Spinal cord (tissue), 10 donors: ENCODE measurements at places on chromosomes 7 and 10. TPM values are rescaled to one million over a fixed set of nuclear protein-coding genes. Genes with fewer than 3 reads are reported as not detected.

The PRSS1 gene
- total RNA-seq = not detected

The FAM20C gene
- total RNA-seq = 17.1 TPM

The STEAP2 gene
- 16.3 TPM for total RNA-seq

The PFKFB3 gene
- 26.0 TPM for total RNA-seq

The CADPS2 gene
- 36.7 TPM for total RNA-seq

The CNNM1 gene
- total RNA-seq = 7.5 TPM

The SLC18A3 gene
- 5.2 TPM for total RNA-seq

The TNS3 gene
- 58.6 TPM for total RNA-seq

The ECHDC3 gene
- 5.9 TPM for total RNA-seq

The NEBL gene
- 103 TPM for total RNA-seq

The GIMAP7 gene
- 13.2 TPM for total RNA-seq

DNA sequence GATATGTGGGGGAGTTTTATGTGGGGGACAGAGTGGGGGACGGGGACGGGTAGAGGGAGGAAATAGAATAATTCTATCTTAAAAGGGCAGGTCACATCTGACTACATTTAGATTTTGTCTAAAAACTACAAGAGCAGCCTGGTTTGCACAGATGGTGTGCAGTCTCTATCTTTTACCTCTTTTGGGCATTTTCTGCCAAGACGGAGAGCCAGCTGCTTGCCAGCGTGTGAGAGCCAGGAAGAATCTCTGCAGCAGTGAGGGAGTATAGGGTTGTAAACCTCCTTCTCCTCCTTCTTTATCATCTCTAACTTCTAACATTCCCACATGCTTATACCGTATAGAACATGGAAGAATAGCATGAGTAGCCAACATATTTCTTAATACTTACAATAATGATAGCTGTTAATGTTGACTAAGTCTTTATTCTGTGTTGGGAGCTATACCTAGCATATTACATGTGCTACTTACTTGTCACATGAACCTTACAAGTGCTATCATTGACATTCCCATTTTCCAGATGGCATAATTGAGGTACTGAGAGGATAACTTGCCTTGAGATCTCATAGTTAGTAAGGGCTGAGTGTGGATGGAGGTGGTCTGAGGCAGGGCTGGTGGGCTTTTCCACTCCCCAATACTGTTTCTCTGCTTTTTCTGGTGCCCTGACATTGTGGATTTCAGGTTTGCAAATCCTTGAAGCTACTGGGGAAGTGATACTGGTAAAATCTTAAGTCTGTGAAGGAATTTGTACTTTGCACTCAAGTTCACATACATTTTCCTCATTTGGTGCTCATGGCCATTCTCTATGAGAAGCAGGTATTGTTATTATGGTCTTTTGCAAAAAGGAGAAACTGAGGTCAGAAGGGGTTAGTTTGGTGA lies 1.1 kb downstream of the ENTPD1 start:
- no peaks in the 10 kb centered on the region for H3K27me3 ChIP-seq
- DNase-seq = peak; percentile 63
- H3K36me3 ChIP-seq = no peaks in the 10 kb centered on the region

DNA sequence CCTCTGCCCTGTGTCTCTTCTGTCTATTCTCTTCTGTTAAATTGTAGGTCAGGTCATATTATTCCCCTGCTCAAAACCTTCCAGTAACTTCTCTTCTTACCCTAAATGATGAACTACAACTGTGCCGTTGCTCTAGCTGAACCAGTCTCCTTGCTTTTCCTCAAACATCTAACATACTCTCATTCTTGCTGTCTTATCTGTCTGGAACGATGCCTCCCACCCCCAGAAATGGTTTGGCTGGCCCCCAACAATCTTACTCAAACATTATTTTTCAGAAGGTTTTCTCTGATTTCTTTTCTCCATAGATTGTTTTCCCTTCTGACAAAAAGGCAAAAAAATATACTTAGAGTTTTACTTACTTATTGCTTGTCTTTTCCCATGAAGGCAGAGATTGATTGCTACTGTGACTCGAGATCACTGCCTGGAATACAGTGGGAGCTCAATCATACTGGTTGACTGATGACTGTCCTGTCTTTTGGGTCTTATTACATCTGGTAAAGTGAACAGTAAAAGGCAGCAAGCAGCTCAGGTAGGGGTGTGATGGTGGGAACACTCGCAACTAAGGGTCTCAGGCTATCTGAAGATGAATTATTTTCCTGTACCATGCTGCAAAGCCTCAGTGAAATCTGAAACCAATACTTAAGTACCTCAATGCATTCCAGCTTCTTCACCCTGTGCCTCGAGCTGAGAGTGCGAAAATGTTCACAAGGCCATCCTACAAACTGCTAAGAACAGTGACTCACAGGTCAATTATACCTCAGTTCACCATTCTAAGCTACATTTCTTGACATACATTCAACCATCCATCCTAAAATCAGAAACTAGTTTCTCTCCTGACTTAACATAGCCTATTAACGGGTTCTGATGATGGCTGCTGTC lies 67.6 kb downstream of the DNMBP start:
- no peak overlapping the region for H3K27ac ChIP-seq
- H3K27me3 ChIP-seq = no peaks in the 10 kb centered on the region
- H3K36me3 ChIP-seq = peaks cover 4% of the 10 kb centered on the region

GRCh38 chr7:2730846-2731770 lies 43.1 kb downstream of the AMZ1 start:
- no peak overlapping the region for H3K27ac ChIP-seq
- H3K27me3 ChIP-seq = no peaks in the 10 kb centered on the region
- peaks cover 31% of the 10 kb centered on the region for H3K36me3 ChIP-seq
- H3K4me3 ChIP-seq = no peak overlapping the region

- no peak for DNase-seq
- peaks cover 3% of the 10 kb centered on the region for H3K4me1 ChIP-seq
- H3K4me3 ChIP-seq = no peak overlapping the region
- no peak overlapping the region for H3K27ac ChIP-seq
Observed at GRCh38 chr10:22669163-22669711, 45.1 kb downstream of the PIP4K2A start.

GRCh38 chr10:113015201-113015600 lies 65.2 kb downstream of the TCF7L2 start:
- H3K4me1 ChIP-seq = peaks cover 24% of the 10 kb centered on the region
- no peaks in the 10 kb centered on the region for H3K36me3 ChIP-seq
- H3K27ac ChIP-seq = no peak overlapping the region
- no peak for DNase-seq

DNA sequence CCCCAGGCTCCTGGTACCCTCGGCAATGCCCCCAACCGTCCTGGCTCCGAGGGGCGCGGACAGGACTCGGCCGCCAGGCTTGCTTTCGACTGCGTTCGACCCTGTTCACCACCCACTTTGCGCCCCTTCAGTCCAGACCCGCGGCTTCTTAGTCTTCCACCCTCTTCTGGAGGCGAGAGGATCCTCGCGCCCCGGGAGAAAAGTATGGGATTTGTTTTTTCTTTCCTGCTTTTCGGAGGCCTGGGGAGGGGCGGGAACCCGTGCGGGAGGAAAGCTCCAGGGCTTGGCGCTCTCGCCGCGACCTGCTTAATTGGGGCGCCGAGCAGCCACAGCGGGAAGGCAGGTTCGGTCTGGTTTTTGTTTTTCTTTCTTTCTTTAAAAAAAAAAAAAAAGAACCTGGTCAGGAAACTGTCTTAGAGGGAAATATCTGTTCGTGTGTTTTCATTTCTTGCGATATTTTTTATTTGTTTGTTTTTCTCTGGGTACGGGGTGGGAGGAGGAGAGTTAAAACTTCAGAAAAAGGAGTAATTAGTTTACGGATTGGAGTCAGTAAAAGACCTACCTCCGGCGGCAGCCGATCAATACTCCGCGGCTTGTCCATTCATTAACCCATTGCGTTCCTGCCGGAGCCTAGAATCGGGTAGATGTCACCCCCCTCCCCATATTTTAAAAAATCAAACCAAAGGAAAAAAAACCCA lies 1.6 kb downstream of the EMX2 start:
- no peak for DNase-seq
- peak overlapping the region; percentile 6 for H3K4me3 ChIP-seq
- peaks cover 48% of the 10 kb centered on the region for H3K4me1 ChIP-seq
- H3K36me3 ChIP-seq = no peaks in the 10 kb centered on the region
- H3K27me3 ChIP-seq = peaks cover 100% of the 10 kb centered on the region

- H3K4me3 ChIP-seq = no peak overlapping the region
- H3K4me1 ChIP-seq = peaks cover 4% of the 10 kb centered on the region
- DNase-seq = no peak
- no peaks in the 10 kb centered on the region for H3K27me3 ChIP-seq
Observed at GRCh38 chr10:19491166-19491565, 325.1 kb upstream of the PLXDC2 start.

DNA sequence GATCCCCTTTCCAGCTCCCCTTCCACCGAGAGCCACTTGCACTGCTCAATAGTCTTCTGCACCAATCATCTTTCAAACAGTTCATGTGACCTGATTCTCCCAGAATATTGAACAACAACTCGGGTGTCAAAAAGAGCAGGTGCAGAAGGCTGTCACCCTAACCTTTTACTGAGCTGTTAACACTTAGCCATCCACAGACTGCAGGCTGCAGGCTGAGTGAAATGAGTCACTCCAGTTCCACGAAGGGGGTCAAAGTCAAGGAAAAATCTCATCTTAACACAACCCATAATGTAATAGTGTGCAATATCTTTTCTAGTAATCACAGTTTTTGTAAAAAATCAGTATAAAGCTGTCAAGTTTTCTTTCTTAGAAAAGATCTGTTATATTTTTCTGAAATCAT lies 63.1 kb downstream of the MTPAP start:
- no peak overlapping the region for H3K27ac ChIP-seq
- DNase-seq = no peak
- H3K27me3 ChIP-seq = no peaks in the 10 kb centered on the region
- no peak overlapping the region for H3K4me3 ChIP-seq
- no peaks in the 10 kb centered on the region for H3K4me1 ChIP-seq
- H3K36me3 ChIP-seq = no peaks in the 10 kb centered on the region

- H3K4me1 ChIP-seq = peaks cover 12% of the 10 kb centered on the region
- H3K27ac ChIP-seq = no peak overlapping the region
- H3K27me3 ChIP-seq = no peaks in the 10 kb centered on the region
- no peak for DNase-seq
- no peaks in the 10 kb centered on the region for H3K36me3 ChIP-seq
Observed at GRCh38 chr10:5668429-5668828, 2.0 kb upstream of the ASB13 start.

- peaks cover 7% of the 10 kb centered on the region for H3K36me3 ChIP-seq
- DNase-seq = no peak
- H3K27me3 ChIP-seq = no peaks in the 10 kb centered on the region
- H3K4me3 ChIP-seq = no peak overlapping the region
- H3K4me1 ChIP-seq = peaks cover 30% of the 10 kb centered on the region
Observed at GRCh38 chr7:130146693-130147405, 58.4 kb downstream of the TMEM209 start.

DNA sequence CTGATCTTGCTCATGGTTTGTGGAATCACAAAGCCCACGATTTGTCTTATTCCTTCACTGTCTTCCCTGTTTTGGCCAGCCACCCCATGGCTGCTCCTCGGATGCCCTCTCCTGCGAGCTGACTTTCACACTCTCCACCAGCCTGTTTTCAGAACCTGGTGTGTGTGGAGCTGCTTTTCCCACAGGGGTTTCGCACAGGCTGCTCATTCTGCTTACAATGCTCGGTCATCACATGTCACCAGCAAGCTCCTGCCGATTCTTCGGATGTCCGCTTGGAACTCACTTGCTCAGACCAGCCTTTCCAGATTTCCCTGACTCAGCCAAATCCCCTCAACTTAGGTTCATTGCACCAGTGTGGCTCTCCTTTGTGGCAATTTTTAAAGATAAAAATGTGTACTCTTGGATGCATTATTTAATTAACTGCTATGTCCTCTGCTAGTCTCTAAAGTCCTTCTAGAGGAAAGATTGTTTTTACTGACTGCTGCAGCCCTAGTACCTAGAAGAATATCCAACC lies 1018.6 kb upstream of the LRRTM3 start:
- no peak overlapping the region for H3K4me3 ChIP-seq
- H3K27me3 ChIP-seq = no peaks in the 10 kb centered on the region
- no peak overlapping the region for H3K27ac ChIP-seq
- H3K36me3 ChIP-seq = no peaks in the 10 kb centered on the region

- H3K4me3 ChIP-seq = no peak overlapping the region
- DNase-seq = no peak
- H3K27me3 ChIP-seq = no peaks in the 10 kb centered on the region
Observed at GRCh38 chr10:7329219-7329618, 81.6 kb downstream of the SFMBT2 start.

DNA sequence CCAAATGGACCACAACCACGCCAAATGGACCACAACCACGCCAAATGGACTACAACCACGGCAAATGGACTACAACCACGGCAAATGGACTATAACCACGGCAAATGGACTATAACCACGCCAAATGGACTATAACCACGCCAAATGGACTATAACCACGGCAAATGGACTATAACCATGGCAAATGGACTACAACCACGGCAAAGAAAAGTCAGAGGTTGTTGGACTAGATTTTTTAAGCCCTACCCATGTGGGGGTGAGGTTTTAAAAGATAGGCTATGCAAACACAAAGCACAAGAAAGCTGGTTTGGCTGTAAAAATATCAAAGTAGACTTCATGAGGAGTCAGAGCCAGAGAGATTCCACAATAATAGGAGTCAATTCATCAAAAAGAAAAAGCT lies 55.8 kb downstream of the NCAPG2 start:
- no peaks in the 10 kb centered on the region for H3K4me1 ChIP-seq
- H3K27me3 ChIP-seq = no peaks in the 10 kb centered on the region
- no peak for DNase-seq
- no peak overlapping the region for H3K27ac ChIP-seq
- H3K4me3 ChIP-seq = no peak overlapping the region
- H3K36me3 ChIP-seq = peaks cover 8% of the 10 kb centered on the region

GRCh38 chr7:10662491-10662890 lies 311.2 kb upstream of the PHF14 start:
- H3K4me1 ChIP-seq = no peaks in the 10 kb centered on the region
- H3K36me3 ChIP-seq = no peaks in the 10 kb centered on the region
- H3K27me3 ChIP-seq = no peaks in the 10 kb centered on the region
- H3K4me3 ChIP-seq = no peak overlapping the region

DNA sequence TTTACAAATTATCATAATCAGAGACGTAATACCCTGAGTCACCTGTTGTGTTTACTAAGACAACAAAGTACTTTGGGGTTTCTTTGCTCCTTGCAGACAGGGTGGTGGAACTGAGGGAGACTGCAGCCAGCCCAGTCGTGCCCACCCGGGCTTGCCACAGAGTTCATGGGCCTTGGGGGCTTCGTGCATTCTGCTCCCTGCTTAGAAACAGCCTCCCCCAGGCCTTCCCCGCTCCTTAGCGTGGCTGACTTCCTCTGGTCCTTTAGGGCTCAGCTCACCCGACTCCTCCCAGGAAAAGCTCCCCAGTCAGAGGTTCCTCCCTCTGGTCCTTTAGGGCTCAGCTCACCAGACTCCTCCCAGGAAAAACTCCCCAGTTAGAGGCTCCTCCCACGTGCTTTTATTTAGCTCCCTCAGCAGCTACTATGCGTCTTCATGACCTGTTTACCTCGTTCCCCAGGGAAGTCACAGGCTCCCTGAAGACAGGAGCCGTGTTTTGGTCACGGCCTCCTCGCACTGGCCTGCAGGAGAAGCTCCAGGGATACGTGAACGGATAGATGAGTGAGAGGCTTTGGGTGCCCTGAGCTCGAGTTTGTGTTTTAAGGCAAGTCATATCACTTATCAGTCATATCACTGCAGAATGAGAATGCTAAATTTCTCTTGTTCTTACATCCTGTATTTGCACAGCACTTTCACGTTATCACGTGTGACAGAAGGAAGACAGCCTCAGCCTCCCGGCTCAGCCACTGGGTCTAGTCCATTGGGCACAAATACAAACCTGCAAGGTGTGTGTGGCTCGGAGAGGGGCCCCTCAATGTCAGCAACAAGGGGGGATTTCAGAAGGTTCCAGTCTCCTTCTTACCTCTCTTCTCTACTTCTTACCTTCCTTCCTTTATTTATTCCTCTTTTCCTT lies 52.7 kb upstream of the VIPR2 start:
- H3K4me1 ChIP-seq = peaks cover 9% of the 10 kb centered on the region
- no peak overlapping the region for H3K27ac ChIP-seq
- no peaks in the 10 kb centered on the region for H3K36me3 ChIP-seq
- H3K27me3 ChIP-seq = no peaks in the 10 kb centered on the region

- peak overlapping the region; percentile 26 for H3K27ac ChIP-seq
- H3K27me3 ChIP-seq = no peaks in the 10 kb centered on the region
- no peak overlapping the region for H3K4me3 ChIP-seq
Observed at GRCh38 chr10:21261842-21262294, 263.6 kb downstream of the SKIDA1 start.
